ENCODE measurements at places on chromosomes 3 and 15.

- no peak for DNase-seq
Measured at GRCh38 chr3:47580481-47580880, 1.8 kb upstream of the CSPG5 start.

GRCh38 chr15:25671132-25671531 lies 192.0 kb downstream of the ATP10A start:
- DNase-seq: no peak

GRCh38 chr15:25051399-25052154 lies 96.8 kb downstream of the SNRPN start:
- DNase-seq: no peak

GRCh38 chr15:62793752-62794144 lies 248.8 kb upstream of the TPM1 start:
- DNase-seq: no peak

- DNase-seq: no peak
Measured at GRCh38 chr15:30859091-30859874, 44.4 kb upstream of the FAN1 start.

DNA sequence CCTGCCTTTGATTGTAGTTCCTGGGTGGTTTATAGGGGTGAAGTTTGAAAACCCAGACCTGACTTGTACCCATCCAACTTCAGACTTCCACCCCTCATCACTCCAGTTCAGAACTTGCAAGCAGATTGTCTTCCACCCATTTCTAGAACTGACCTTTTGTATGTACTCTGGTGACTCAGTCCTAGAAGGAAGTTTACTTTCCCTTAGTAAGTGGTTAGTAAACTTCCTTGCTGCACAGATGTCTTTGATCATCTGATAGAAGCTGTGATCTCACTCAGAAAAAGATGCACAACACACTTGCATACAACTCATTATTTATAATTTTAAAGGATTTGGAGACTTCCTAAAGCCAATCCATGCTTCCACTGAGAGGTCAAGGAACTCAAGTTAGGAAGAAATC lies 368.0 kb downstream of the MFSD1 start:
- DNase-seq: no peak

DNA sequence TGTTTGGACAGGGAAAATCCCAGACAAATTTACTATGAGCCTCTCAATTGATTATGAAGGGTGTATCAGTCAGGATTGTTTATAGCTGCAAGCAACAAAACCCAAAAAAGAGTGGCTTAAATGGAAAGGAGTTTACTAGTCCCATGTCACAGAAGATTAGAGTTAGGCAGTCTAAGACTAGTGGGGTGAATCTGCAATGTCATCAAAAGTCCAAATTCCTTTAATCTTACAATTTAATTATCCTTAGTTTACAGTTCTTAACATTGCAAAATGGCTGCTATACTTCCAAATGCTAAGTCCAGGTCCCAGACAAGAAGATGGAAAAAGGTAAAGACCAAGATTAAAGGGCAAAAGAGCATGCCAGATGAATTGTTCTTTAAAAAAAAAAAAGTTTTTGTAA lies 143.6 kb downstream of the CD47 start:
- DNase-seq: no peak

- DNase-seq: no peak
Measured at GRCh38 chr3:24843955-24844354, 349.3 kb upstream of the THRB start.

- DNase-seq: no peak
Measured at GRCh38 chr3:78791753-78792152, 976.0 kb downstream of the ROBO1 start.

DNA sequence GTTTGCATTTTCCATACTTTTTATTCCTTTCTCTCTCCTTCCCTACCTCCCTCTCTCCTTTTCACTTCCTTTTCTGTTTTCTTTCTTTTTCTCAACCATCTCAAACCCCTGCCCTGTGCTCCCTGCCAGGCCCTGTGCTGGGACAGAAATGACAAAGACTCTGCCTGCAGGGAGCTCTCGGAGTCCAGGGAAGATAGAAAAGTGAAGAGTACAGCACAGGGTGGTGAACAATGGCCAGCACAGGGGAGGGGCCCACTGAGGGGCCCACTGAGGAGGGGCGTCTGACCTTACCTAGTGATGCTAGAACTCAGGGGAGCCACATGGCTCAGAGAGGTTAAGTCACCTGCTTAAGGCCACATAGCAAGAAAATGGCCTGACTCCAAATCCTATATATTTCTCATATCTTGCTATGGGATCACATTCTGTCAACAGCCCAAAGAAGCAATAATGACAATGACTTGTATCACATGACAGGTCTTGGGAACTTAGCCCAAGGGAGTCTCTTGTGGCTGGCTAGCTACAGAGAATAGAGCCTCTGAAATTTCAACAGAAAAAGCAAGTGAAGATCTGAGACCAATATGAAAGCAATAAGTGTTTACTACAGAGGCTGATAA lies 44.3 kb upstream of the ATP2B2 start:
- DNase-seq: no peak

- DNase-seq: no peak
Measured at GRCh38 chr15:93452537-93453211, 363.7 kb upstream of the RGMA start.

- no peak for DNase-seq
Measured at GRCh38 chr3:33645060-33645647, 72.9 kb downstream of the CLASP2 start.
